ENCODE measurements at places on chromosomes 3 and 15.
A peak's percentile ranks its signal among the peaks of the same experiment; 100 is the strongest.

GRCh38 chr3:197800379-197800778 is 9.3 kb downstream of the LRCH3 start:
- no peak for DNase-seq

DNA sequence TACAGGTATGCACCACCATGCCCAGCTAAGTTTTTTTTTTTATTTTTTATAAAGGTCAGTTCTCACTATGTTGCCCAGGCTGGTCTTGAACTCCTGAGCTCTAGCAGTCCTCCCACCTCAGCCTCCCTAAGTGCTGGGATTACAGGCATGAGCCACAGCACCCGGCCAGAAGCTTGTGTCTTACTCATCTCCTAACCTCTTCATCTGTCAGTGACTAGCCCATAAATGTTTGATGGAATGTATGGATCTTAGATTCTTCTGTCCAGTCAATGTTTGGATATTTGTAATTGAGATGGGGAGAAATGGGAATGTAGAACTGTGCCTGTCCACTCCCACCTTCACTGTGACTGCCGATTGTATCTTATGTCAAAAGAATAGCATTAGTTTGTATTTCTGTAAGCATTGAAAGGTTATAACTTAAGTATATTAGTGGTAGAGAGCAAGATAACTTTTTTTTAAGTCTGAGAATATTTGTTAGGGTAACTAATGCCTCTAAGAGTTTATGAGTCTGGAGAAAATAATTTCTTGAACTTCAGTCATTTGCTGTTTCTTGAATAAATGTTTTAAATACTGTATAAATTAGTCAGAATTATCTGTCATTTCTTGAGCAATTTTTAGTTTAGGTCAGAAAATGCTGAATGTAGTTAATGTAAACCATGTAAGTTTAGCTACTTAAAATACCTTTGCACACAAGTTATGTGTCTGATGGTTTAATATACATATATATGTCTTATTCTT is 215.3 kb upstream of the CGNL1 start:
- no peak for DNase-seq

DNA sequence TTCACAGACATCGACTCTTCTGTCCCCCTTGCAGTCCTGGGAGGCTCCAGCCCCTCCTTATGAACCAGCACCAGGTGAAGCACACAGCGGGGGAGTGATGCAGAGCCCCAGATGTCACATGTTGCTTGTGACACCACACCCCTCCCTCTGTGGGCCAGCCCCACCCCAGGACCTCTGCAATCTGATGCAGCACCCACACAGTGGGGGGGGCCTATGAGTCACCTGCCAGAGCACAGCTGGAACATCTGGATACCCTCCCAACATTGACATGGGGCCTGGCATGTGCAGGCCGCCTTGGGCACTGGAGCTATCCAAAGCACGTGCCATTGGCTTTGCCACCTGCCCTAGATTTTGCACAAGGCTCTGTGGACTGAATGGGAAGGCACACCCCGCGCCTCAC is 70.5 kb downstream of the FEM1B start:
- peak; percentile 44 for DNase-seq

DNA sequence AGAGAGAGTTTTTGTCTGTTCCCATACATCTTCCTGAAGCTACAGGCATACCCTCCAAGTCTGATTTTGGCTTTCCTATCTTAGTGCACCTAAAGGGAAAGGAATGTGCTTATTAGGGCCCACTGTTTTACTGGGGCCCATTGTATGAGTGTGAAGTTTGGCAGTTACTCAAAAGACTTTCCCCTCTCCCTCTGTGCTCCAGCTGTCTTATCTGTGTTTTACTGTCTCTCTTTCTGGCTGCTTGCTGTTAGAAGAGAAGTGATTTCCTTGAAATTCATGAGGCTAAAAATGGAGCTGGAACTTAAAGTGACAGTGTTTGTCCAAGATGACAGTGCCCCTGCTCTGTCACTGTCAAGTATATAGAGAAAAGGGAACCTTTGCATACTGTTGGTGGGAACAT is 436.2 kb downstream of the OCA2 start:
- no peak for DNase-seq

DNA sequence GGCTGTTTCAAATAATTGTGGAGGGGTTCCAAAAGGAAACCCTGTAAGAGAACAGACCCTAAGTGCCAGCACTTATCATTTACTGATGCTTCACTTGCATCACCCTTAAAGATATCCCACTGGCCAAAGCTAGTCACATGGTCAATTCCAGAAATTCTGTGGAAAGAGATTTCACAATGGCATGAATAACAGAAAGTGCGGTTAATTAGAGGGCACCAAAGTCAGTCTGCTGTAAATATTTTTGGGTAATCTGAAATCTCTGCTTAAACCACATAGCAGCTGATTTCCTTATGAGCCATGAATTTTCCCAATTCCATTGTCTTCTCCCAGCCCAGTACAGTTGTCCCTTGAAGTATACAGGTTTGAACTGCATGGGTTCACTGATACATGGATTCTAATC is 346.1 kb downstream of the SI start:
- no peak for DNase-seq

- no peak for DNase-seq
Measured at GRCh38 chr3:147688868-147689267, 279.7 kb downstream of the ZIC1 start.

DNA sequence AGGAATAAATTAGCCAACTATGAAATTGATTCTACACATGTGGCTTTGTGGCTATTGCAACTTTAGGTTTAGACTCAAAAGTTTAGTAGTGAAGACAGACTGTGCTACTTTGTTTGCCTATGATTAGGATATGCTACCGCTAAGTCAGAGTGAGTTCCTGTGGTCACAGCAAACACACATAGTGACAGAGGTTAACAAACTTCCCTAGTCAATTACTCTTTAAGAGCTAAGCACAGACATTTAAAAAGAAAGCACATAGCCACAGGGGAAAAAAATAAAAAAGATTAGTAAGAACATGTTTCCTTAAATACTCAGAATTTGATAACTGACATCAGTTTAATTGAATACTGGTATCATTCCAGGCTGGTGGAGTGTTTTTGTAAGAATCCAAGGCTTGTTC is 207.1 kb downstream of the GBE1 start:
- no peak for DNase-seq

DNA sequence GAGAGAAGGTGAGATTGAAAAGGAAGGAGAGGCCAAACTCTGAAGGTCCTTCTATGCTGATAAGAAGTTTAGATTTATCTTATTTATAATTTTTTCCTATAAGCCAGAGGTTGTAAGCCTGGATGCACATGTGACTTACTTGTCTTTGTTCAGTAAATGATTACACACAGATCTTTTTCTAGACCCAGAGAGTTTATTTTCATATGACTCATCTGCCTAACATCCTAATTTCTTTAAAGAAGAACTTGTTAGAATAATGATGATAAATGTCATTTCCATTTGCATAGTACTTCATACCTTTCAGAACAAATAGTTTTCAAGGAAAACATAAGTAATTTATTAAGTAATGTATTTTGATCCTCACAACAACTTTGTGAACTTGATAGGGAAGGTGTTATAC is 434.8 kb upstream of the DPH6 start:
- no peak for DNase-seq

DNA sequence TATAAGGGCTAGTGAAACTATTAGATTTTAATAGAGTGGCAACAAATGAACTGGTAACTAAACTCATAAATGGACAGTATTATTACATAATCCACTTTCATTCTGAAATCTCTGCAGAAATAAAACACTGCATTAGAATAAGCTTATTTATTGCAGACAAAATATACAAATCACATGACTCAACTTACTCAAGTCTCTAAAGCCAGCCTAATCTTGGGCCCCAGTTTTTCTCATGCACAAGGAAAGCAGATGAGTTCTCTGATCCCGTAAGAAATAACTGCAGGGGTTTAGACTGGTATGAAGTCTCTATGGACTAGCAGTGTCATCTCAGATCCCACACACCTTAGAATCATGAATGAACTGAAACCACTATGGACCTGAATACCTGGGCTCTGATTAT is 5.8 kb downstream of the DLG1 start:
- no peak for DNase-seq

DNA sequence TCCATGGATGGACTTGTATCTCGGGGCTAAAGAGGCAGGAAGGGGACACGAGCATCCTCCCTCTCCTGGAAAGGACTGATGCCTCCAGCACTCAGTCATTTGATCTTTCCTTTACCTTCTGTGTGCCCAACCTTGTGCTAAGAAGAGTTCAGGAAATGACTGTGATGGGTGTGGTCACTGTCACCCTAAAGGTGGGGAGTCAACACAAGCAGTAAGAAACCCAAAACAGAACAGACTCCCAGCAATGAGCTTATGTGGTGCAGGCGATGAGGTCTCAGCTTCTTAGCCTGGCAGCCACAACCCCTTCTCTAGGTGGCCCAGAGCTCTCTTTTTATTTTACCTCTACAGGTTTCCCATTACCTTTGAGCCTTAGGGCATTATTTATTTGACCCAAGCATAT is 3.8 kb downstream of the MPI start:
- no peak for DNase-seq

- DNase-seq: no peak
Measured at GRCh38 chr15:75307778-75308390, 25.2 kb downstream of the GOLGA6D start.

DNA sequence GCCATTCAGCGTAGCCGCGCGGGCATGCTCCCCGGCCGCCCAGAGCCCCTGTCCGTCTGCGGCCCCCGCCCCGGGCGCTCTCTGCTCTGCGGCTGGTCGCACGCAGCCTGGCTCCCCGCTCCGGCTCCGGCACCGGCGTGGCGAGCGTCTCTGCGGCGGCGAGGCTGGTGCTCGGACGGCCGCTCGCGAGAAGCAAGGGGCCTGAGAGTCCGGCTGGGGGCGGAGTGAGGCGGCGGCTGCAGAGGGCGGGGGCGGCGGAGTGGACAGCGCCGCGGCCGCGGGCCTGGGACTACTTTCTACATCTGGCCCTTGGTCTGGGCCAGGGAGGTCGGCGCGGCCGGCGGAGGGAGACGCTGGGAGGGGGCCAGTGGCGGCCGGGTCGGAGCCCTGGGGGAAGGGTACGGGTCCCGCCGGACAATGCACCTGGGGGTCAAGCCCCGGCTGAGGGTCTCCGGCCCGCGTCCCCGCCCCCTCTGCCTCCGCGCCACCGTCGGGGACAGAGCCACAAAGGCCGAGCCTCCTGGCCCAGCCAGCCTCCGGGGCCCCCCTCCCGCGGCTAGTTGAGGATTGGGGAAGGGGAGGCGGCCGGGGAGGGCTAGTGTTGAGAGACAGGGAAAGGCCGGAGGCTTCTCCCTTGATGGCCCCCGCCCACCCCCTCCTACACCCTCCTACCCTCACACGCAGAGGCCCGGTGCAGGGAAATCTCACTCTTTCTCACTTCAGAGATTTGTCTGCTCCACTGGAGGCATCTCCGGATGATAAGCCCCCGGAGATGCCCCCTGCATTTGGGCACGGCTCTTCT is at the start of gene PRTG:
PRTG (minus strand) TSS at position 226 of the 802 bp plus-strand sequence; CDS start at position 5, 221 bp downstream.
- DNase-seq: no peak

GRCh38 chr3:62604751-62605351 is 231.5 kb upstream of the FEZF2 start:
- DNase-seq: no peak

- DNase-seq: no peak
Measured at GRCh38 chr3:152056073-152056472, 182.6 kb downstream of the SUCNR1 start.

DNA sequence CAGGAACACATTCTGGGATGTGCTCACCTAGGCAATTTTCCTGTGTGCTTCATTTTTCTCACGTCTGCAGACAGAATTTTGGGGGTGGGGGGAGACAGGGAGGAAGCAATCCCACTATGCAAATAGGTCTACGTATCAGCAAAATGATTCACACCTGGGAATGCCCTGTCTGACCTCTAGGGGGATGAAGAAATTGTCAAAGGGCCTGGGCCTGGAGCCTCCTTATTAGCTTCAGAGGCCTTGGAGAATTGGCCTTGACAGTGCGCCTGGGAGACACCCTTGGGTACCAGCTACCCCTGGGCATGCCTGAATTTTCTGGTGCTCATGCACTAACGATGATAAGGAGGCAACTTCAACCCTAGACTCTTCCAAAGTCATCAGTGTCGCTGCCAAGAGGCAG is 207.5 kb downstream of the CADPS start:
- no peak for DNase-seq

- no peak for DNase-seq
Measured at GRCh38 chr3:134087060-134087974, 57.6 kb upstream of the SLCO2A1 start.

GRCh38 chr15:82855286-82856100 is 46.1 kb downstream of the WHAMM start:
- no peak for DNase-seq

- DNase-seq: no peak
Measured at GRCh38 chr3:193548406-193548805, 6.3 kb downstream of the ATP13A4 start.

DNA sequence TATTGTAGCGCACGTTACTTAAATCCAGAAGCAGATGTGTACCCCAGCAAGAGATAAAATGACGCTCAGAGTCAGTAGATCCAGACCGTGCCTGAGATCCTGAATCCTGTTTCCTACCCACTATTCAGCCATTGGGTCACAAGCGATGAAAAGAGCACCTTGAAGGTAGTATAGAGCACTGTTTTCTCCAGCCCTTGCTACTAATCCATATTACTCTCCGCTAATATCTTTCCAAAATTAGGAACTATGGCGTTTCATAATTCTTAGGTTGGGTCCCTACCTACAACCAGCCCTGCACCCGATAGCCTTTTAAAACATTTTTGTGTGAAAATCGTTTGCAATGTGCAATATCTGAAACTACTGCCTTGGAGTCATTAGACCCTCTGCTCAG is 596 bp downstream of the BTD start:
- no peak for DNase-seq

DNA sequence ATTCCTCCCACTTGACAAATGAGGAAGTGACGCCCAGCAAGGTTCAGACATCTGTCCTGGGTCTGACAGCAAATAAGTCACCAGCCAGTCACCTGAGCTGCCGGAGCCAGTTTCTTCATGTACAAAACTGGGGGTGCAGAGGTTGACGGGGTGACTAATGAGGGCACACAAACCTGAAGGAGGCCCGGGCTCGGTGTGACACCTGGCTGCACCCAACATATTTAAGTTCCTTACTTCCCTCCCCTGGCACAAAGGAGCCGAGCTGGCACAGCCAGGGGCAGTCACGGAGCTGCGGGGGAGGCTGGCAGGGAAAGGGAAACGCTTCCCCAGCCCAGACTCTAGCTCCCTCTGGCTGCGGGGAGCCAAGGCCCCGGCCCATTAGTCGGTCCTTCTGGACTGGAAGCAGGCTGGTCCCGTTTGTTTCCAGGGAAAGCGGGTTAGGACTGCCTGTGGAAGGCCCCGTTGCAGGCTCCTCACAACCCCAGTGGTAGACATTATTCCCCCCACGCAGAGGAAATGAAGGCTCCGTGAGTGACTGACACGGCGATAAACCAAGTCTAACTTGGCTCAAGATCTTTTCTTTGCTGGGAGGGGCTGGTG is 2.3 kb downstream of the FBXL22 start:
- peak; percentile 35 for DNase-seq

GRCh38 chr3:125386811-125387210 is 11.7 kb upstream of the ZNF148 start:
- no peak for DNase-seq

GRCh38 chr3:133568294-133569014 is 5.0 kb upstream of the CDV3 start:
- no peak for DNase-seq

All from stimulated activated CD4-positive, alpha-beta T cell treated with anti-CD3 and anti-CD28 coated beads, Interleukin-4, amount 100 ng/mL, for 4 hours (primary cell).